Activated naive CD4-positive, alpha-beta T cell (primary cell): ENCODE measurements at places on chromosomes 3 and 15.
A peak's percentile ranks its signal among the peaks of the same experiment; 100 is the strongest.

- no peak for DNase-seq
Measured at GRCh38 chr15:99016680-99017321, 9.2 kb upstream of the PGPEP1L start.

DNA sequence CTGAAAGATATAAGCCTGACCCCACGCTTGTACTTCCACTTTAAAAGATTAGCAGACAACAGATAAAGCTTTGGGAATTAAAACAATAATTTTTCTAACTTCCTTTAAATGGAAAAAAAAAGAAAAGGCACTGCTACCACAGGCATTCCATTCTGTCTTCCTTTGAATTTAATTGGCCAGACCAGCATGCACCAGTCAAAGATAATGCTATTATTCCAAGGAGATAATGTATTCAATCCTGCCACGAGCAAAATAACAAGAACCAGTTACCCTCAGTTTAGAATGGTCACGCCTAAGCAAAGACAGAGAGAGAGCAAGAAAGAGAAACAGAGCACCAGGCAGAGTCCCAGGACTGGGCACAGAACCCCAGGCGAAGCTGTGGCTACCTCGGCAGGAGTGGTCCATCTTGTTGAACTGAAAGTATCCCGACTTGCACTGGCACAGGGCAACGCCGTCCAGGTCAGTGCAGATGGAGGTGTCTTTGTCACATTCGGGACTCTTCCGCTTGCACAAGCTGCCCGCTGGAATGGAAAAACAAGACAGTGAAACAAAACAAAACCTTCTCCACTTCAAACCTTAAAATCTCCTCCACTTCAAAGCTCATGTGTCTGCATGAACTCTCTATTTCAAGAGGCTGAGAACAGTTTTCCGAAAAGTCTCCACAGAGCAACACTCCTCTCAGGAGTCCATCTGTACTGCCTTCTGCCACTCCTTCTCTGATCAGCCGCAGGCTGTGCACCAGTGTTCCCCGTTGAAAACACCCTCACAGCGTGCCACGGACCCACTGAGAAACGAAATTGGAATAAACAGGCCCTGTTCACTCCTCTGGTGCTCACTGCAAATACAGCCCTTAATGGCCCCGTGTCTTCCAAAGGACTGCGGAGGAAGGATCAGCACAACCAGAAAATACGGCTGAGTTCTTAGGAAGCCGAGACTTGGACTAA, 58.2 kb downstream of the HEG1 start:
- no peak for DNase-seq

GRCh38 chr15:98650417-98651035, 2.2 kb downstream of the IGF1R start:
- DNase-seq = peak; percentile 19

DNA sequence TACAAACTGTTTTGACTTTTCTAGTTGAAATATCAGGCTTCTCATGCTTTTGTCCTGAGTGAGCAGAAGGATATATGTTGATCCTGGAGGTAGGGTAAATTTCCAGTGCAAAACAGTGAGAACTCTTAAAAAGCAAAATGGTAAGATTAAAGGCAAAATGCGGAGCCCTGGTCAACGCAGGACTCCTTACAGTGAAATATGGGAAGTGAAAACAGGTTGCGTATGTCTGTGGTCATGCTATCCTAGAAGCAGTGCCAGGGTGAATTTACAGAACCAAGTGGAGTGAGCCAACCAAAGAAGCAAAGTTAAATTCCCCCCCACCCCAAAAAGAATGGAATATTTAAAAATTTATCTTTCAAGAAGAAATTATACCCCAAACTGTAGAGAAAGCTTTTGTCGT, 256.4 kb downstream of the NR2F2 start:
- no peak for DNase-seq

GRCh38 chr3:42511201-42511600, 8.8 kb downstream of the VIPR1 start:
- no peak for DNase-seq

- DNase-seq = no peak
Measured at GRCh38 chr3:183650554-183650953, 15.1 kb downstream of the KLHL24 start.

GRCh38 chr15:93482731-93483130, 393.7 kb upstream of the RGMA start:
- no peak for DNase-seq

- DNase-seq = no peak
Measured at GRCh38 chr3:42544492-42545283, 37.1 kb downstream of the SEC22C start.

DNA sequence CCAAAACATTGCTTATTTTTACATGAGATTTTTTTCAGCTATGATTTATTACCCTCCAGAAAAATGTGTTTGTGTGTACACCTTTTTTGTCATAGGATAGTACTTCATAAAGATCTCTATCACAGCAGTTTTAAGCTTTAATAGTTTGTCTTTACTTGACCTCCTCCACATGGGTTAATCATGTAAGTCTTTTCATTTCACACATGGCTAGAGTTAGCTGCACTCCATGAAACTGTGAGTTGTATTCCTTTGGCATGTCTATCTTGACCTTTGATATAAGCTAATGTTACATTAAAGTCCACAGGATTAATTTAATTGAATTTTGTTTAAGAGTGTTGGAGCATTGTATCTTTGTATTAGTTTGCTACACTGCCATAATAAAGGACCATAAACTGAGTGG, 217.1 kb downstream of the OTOL1 start:
- no peak for DNase-seq

GRCh38 chr15:49673861-49674260, 53.0 kb downstream of the DTWD1 start:
- no peak for DNase-seq

DNA sequence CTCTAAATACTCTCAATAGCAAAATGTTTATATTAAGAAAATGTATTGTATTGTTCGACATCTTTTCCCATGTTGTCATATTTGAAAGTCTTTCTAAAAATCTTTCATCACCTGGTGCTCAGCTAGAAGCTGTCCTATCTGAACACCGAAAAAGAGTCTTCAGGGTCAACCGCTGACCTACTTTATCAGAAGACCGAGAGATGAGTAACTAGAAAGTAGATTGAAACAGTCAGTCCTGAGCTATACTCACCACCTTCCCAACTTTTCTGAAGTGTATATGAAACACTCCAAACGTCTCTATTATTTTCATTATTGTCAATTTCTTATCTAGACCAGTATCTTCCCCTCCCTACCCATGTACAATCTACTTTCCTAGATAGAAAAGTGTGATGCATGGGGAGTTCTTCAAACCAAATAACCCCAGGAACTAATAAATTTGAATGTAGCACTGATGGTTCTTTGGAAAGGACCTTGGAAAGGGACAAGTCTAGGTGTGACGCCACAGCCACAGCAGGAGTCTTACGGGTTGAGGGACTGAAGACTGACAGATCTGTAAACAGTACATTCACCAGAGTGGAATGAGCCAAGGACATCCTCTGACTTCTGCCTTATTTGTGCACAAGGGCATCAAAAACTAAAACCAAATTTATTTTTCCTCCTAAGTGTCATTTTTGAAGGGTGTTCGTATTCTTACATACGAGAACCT, 58.6 kb downstream of the TMOD3 start:
- DNase-seq = no peak

DNA sequence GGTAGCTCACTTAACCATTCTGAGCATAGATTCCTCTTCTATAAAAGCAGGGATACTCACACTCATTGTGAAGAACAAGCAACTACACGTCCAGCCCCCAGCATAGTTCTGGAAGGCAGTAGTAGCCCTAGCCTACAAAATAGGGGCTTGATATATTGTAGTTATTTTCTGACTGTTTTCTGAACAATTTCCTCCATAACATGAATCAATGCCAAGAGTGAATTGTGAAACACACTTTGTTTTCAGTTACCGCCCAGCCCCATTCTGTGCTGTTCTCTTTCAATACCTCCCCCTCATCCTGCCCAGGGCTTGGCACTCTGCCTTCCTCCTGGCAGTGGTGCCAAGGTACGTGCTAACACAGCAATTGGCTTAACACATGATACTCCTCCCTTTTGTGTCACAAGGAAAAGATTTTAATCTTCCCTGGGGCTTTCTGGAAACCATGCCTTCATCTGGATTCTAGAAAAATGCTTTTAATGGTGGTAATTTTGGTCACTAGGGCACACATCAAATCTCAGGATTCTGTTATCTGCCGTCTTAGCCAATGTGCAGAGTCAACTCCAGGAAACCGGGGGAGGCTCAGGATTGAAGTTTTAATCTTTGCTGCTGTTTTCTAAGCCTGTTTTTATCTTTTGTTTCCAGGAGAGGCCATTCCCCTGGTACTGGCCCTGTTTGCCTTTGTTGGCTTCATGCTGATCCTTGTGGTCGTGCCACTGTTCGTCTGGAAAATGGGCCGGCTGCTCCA, 37.2 kb downstream of the IL20RB start:
- no peak for DNase-seq

DNA sequence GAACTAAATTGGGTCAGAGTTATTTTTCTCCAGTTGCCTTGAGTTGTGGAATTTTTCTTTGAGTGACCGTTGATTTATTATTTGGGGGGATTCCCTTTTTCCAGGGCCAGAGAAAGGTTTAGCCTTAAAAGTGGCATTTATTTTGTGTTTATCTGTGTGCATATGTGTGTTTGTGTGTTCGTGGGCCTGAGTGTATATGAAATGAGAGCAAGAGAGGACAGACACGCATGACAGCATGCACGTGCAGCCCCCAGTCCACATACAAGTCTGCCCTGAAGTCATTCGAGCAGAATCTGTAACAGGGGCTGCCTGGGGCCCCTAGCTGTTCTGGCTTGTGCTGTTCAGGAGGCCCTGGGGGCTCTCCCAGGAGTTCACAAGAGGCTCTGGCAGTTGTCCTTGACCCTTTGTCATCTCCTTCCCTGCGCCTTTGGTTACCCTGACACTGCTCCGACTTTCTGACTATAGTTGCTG, 18.3 kb upstream of the TRAK1 start:
- DNase-seq = no peak

- no peak for DNase-seq
Measured at GRCh38 chr15:63698692-63699091, 101.5 kb downstream of the FBXL22 start.

GRCh38 chr3:87082796-87083440, 92.0 kb upstream of the VGLL3 start:
- DNase-seq = no peak
